Heart left ventricle (tissue), 16 donors: ENCODE measurements at places on chromosomes 6 and 20.

- DNase-seq: peak; percentile 49
Measured at GRCh38 chr6:16236631-16237199, 1.7 kb upstream of the GMPR start.

GRCh38 chr6:90403489-90404381 lies 107.1 kb upstream of the BACH2 start:
- DNase-seq: peak; percentile 54

DNA sequence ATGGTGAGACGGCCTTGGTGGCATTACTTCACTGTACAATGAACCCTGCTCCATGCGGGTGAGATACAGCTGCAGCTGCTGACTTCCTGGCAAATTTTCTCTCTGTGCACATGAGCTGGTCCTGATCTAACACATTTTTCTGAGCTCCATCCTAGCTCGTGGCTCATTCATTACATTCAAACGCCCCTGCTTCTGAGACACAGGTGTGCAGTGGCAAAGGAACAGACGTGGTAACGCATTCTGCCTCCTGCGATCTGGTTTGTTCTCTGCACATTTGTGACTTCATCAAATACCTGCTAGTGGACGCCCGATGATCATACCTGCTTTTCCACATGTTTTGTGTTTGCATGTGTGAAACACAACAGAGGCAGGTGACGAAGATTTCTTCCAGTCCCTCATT lies 189.6 kb upstream of the PDE10A start:
- no peak for DNase-seq

DNA sequence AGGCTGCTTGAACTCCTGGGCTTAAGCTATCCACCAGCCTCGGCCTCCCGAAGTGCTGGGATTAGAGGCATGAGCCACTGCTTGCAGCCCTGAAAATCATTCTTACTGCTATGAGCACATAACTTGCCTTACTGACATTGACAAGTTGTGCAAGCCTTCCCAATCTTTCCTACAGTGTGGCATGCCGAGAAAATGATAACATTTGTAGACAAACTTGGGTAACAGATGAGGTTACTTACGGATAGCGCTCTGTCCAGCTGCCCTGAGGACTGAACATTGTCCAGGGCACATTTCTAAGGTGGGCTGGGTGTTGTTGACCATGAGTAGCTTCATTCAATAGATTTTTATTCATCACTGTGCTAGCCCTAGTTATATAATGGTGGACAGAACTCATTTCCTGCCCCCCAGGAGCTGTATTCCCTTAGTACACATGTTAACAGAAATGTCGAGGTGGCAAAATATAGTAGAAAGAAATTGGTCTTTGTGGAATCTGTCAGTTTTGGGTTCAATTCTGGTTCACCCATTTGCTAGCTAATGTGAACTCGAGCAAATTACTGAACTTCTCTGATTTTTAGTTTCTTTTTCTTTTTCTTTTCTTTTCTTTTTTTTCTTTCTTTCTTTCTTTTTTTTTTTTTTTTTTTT lies 118.4 kb upstream of the AKIRIN2 start:
- DNase-seq: no peak

DNA sequence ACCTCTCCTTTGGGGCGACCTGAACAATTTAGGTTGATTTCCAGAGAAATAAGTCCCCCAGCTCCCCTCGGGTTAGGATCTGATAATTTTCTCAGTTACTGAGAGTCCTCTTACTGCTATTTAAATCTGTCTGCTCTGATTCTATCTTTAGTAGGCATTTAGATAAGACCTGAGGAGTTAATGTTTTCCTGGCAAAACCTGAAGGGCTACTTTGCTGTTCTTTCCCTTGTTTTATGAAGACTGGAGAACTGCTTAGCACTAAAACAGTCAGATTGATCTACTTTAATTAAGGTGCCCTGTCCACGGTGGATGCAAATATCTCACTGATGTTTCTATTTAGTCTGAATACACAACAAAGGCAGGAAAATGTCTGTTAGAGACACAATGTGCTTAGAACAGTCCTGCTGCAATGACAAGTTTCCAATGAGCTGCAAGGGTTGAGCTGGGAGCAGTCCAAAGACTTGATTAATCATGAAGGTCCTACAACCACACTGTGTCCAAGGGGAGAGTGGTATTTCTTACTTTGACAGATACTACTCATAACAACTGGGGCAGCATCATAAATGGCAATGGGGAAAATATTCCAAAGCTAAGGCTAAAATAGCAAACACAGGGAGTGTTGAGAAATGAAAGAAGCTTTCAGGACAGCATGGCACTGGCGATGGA lies 15.7 kb downstream of the ADTRP start:
- DNase-seq: no peak

- peak; percentile 37 for DNase-seq
Measured at GRCh38 chr6:41638002-41638934, at the start of gene MDFI. TSS of gene MDFI (plus strand) at chr6:41638468. CDS start at chr6:41638750, 282 bp downstream.
